Fibroblast of skin of right biceps (primary cell): ENCODE measurements at places on chromosomes 1 and 21.
A peak's percentile ranks its signal among the peaks of the same experiment; 100 is the strongest.

GRCh38 chr1:204149635-204150565, 1.9 kb downstream of the ETNK2 start:
- no peak for DNase-seq

DNA sequence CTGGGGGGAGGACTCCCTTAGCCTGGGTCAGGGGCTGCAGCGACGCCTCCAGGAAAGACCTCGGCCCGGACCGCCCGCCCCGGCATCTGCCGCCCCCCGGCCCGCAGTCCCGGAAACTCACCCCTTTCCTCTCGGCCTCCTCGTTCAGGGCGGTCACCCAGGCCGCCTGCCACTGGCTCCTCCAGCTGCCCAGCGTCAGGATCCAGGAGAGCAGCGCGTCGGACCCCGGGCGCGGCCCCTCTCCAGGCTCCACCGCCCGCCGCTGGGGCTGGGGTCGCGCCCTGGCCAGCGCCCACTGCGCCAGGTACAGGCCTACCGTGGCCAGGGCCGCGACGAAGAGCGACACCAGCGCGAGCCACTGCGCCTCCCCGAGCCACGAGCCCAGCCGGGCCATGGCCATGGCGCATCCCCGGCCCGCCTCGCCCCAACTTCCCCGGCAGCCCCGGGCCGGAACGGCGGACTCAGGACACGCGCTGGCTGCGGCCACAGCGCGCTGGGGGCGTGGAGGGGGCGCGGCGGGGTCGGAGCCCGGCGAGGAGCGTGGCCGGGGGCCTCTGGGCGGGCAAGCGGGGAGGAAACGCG, 478 bp downstream of the C2CD2 start:
- DNase-seq, result no peak

- peak; percentile 6 for DNase-seq
Measured at GRCh38 chr1:183872403-183872802, 67.5 kb downstream of the RGL1 start.

DNA sequence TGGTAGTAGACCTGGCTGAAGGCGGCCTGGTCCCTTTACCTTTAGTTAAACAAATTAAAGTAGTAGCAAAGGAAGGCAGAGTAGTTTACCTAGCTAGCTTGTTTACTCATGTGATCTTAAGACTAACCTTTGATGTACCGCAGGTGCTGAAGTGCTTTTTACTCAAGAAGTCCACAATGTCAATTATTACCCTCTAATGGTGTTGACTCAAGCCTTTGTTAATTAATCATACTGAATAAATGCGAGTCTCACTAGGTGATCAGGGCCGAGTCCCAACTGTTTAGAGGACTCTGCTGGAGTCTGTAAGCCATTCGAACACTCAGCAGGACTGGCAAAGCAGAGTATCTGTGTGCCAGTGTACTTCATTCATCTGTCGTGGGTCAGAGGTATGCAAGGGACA, 381.1 kb upstream of the NCAM2 start:
- no peak for DNase-seq

DNA sequence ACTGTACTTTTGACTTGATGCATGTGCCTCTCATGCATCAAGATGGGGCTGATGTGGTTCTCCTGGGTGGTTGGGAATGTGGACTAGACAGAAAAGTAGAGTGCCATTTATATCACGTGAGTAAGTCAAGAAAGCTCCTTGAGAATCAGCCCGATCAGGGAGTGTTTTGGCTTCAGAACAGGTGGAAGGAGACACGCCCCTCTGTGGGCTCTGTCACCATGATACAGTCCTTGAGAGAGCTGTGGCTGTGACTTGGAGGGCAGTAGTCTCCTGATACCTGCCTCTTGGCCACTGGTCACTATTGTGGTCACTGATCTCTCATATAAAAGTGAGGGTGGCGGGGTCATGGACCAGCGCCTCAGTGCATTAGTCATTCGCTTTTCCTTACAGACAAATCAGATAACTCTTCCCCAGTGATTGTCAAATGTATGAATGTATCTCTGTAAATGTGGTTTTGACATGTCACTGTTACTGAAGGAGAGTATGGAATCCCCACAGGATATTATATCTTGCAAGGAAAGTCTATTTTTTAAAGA, 8.9 kb upstream of the C4BPB start:
- DNase-seq, result no peak

DNA sequence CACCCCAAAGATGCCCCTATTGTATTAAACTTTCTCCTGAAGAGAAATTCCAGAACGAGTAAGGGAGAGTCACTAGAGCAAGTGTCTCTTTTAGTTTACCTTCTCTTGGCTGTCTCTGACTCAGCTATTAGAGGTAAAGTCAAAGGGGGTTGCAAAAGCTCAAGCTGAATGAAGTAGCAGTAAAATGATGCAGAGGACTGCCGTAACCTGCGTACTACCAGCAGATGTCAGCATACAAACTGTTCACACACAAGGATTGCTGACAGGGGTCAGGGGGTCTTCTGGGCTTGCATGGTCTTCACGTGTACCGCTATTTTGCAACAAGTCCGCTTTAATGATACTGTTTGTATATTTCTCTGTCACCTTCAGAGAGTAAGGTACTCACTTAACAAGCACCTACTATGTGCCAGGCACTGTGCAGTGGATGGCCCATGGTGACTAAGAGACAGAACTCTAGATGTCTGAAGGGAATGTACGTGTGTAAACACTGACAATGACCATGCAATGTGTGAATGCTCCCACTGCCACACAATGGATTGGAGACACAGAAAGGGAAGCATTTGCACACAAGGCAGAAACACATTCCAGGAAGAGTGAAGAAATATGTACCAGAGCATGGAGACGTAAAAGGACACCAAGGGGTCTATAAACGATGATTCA, 34.9 kb downstream of the CHML start:
- no peak for DNase-seq
